ENCODE measurements at places on chromosomes 5 and 9.

DNA sequence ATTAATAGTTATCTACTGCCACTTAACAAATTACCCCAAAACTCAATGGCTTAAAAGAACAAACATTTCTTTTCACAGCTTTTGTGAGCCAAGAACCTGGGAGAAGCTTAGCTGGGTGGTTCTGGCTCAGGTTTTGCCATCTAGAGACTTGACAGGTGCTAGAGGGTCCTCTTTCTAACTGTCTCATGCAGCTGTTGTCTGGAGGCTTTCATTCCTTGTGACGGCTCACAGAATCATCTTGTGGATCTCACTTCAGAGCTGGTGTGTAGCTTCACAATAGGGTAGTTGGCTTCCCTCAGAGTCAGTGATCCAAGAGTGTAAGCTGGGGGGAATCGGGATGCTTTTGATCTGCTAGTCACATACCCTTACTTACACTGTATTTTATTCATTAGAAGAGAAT, 81.2 kb upstream of the APC start:
- no peak for DNase-seq

GRCh38 chr5:156356238-156356637, 29.3 kb downstream of the SGCD start:
- no peak for DNase-seq

DNA sequence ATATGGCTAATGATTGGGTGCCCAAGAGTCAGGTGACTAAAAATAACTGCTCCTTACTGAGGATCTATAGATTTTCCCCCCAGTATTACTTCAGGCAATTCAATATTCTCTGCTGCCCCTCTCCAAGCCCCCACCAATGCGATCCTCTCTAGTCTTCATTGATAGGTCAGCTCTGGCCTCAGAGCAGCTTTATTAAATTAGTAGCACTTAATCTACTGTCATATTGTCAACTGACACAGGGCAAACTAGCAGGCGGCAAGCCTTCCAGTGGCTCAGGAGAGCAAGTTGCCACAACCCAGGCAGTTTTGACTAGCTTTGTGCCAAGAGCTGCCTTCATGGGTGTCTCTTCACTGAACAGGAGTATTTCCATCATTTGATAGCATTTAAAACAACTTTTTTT, 462.9 kb downstream of the BNC2 start:
- no peak for DNase-seq

DNA sequence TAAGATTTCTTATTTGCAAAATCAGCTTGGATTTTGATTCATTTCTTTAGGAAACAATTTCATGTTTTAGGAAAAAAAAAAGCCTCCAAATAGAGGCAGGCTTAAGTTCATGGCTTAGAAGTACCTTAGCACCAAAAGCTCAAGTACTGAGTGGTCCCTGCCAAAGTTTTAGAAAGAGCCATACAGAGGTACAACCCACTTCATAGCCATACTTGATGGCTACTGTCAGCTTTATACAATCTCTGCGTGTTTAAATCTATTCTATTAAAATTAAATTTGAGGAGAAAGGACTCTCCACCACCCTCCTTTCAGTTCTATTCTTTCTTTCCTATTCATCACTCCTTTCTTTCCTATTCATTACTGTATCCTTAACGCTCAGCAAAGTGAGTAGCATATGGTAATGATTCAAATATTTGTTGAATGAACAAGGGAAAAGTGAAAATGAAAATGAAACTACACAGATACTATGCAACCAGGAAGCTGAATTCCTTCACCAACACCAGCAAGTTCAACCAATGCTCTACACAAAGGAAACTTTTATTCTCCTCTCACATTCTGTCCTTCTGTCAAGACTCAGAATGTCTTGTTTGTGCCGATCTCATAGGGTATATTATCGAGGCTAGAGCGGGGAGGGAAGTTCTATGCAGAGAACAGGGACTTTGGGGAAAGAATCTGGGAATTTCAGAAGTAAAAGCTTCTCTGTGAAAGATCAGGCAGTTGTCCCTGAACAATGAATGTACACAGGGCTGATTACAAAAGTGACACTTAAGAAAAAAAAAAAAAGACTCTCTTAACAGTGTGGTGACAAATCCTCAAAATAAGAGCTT, 138.6 kb upstream of the SPEF2 start:
- no peak for DNase-seq

GRCh38 chr5:115180165-115180709, 10.5 kb upstream of the TRIM36 start:
- DNase-seq = peak; percentile 66

DNA sequence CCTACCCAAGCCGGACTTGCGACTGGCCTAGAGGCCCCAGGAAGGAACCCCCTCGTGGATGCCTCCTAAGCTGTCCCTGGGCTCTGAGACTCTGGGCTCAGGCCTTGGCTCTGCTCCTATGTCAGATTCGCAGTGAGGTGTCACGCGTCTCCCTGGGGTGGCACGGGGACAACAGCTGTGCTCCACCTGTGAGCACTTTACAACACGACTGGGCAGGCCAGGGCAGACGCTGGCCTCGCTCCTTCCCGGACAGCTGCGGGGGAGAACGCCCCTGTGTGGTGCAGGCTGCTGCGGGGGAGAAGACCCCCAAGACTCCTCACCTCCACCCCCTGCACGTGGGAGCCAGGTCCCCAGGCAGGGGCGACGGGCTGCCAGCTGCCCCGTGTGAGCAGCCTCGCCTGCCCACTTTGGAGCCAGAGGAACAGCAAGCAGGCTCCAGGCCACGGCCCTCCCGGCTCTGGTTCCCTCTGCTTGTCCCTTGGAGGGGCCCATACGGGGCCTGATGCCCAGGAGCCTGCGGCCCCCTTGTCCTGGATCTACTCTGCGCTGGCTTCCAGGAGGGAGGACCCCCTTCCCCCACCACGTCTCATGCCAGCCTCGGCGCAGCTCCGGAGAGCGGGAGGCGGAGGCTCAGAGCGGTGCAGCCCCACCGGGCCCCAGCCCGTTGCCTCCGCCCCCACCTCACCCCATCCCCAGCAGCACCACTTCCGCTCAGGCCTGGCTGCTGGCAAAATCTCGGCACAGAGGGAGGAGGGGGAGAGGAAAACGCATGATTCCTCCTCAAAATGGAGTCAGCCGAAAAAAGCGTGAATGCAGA, 36.0 kb downstream of the SARDH start:
- DNase-seq = no peak

GRCh38 chr9:70551396-70551795, 136.9 kb upstream of the KLF9 start:
- no peak for DNase-seq

DNA sequence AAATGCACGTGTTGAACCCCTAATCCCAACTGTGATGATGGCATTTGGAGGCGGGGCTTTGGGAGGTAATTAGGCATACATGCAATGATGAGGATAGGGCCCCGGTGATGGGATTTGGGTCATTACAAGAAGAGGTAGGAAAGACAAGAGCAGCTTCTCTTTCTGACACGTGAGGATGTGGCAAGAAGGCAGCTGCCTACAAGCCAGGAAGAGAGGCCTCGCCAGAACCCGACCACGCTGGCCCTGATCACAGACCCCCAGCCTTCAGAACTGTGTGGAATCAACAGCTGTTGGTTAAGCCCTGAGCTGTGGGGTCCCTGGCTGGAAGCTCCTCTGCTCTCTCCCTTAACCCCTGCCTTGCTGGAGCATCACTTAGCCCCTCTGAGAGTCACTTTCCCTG, 57.5 kb downstream of the COL23A1 start:
- no peak for DNase-seq

GRCh38 chr9:76676857-76677256, 87.4 kb upstream of the PCA3 start:
- DNase-seq = no peak

- DNase-seq = peak; percentile 44
These were observed at the start of gene GFRA3 for GRCh38 chr5:138274189-138274853. TSS of gene GFRA3 (minus strand) at chr5:138274621. CDS start at chr5:138274424, 197 bp downstream.

DNA sequence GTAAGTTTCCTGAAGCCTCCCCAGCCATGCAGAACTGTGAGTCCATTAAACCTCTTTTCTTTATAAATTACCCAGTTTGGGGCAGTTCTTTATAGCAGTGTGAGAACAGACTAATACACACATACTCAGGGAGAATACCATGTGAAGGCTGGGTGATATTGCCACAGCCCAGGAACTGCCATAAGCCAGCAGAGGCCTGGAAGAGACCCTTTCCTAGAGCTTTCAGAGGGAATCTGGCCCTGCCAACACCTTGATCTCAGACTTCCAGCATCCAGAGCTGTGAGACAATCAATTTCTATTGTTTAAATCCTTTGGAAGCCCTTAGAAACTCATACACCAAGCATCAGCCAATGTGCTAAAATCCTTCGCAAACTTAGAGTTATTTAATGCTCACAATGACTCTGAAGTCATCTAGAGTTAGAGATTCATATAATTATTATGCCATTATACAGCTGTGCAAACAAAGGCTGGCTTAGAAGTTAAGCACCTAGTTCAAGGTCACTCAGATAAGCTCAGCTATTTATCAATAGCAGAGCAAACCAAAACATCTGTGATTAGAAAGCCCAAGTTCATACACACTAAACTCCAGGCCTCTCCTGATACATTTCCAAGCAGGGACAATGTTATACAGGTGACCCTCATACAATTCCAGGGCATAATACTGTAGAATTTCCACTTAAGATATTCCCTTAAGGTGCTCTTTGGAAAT, 531.8 kb upstream of the DAP start:
- no peak for DNase-seq

DNA sequence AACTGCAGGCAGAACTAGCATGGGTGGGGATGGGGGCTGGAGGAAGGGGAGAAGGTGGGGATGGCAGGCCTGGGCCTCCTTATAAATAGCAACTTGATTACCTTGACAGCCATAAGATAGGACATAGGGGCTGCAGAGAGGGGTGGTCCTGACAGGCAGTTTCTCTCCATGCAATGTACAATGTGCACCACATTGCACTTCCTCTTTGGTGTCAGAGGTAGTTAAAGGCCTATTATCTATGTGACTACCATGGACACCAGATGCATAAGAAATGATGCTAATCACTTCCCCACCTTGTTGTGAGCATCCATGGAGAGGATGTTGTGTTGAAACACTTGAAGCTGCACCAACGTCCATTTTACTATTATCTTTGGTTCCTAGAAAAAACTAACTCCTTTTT, 20.2 kb upstream of the SUB1 start:
- DNase-seq = no peak

DNA sequence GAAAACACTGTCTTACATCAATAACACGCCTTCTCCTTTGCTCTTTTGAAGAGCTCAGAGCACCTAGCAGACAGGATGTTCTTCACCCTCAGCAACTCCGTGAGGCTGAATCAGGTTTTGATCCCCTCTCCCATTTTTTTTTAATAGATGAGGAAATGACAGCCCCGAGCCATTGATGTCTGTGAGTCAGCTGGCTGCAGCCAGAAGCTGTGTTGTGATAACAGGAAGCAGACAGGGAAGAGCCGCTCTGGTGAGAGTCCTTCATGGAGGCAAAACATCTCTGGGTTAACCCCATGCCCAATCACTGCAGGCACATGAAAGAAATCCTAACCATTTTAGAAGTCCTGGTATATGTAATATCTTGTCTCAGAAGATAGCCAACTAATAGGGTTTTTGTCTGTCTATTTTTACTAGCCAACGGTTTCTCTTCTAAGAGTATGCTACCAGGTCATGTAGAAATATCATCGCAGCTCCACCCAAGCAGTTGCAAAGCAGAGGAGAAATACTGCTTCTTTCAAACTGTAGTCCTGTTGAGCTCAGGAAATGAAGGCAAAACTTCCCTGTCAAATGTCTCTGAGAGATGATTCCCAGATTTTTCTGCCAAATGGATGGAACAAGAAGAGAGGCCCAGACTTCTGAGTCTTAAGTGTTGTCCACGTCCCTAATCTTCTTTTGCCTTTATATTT, 568.9 kb downstream of the CCDC171 start:
- DNase-seq = no peak

- DNase-seq = no peak
These were observed 9.0 kb upstream of the FAF2 start for GRCh38 chr5:176438959-176439757.

- no peak for DNase-seq
These were observed 2118.9 kb downstream of the MAT2B start for GRCh38 chr5:165624166-165624946.

DNA sequence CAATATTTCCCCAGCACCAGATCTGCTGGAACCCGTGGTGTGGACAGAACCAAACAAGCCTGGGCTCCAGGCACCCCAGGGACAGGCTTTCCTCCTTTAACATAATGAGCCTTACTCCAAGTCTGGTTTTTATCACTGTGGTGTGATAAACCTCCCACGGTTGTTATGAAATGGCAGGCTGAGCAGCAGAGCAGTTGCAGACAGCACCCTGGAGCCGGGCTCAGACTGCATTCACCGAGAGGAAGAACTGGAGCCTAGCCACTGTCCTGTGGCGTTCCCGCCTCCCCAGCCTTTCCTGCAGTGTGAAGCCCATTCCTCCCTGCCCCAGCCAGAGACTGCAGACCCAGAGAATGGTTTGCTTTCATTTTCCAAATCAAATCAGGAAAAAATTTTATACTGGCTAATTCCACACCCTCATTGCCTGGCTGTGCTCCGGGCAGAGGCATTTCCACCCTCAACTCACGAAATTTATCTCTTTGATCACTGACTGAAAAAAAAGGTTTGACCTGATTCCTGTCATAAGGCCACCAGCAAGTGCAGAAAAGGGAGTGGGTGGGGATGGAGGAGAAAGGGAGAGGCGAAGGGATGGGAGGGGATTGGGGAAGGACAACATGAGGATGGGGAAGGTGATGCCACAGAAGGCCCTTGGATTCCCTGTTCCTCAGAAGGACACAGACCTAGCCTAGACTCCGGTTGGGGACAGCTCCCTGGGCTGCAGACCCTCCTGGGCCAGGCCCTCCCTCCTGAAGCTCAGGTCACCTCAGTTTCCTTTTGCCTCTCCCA, 18.9 kb downstream of the IPPK start:
- DNase-seq = no peak
